ENCODE measurements at places on chromosomes 7 and 10.

- no peak for DNase-seq
Observed at GRCh38 chr7:12815426-12815825, 128.0 kb downstream of the ARL4A start.

DNA sequence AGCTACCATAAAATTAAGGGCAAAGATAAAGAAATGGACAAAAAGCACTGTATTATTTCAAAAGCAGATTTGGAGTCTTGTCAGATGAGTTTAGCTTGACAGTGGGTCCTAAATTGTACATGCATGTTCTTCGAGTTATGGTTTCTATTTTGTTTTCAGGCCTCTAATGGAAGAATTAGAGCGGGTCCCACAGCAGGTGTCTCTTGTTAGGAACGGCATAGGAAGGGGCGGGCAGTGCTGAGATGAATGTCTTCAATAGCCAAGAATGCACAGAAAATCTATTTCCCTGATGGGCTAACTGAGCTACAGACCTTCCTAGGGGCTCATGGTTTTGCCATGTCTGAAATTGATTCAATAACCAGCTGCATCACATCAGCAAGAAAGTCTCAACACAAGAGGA lies 304.4 kb downstream of the FRMD4A start:
- no peak for DNase-seq

DNA sequence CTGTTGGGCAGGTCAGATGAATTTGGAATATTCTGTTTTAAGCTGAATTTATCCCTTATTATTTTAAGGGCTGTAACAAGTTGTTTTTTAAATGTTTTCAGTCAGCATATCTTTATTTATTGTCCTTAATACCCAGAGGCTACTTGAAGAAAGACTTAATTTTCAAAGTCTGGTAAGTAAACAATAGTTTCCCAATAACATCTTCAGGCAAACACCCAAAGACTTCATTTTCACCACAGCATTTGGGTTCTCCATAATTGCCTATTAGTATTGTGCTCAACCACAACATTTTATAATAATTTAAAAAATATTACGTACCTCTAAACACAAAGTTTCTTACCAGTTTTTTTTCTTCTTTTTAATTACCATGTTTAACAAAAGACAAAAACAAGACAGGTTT lies 60.0 kb upstream of the MKLN1 start:
- no peak for DNase-seq

DNA sequence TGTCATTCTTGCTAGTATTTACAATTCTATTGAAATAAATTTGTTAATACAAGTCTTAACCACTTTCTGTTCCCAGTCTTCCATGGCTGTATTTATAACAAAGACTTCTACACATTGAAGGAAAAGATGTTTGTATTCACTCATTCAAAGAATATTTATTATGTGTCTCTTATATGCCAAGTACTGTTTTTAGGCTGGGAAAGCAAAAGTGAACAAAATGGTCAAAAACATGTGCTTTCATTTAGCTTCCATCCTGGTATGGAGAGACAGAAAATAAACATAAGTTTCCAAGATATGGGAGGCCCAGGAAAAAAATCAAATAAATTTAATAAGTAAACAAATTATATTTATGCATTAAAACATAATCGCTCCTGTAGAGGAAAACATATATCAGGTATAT lies 22.9 kb downstream of the CPED1 start:
- no peak for DNase-seq

GRCh38 chr10:114262496-114262895 lies 23.4 kb downstream of the VWA2 start:
- DNase-seq, result no peak

DNA sequence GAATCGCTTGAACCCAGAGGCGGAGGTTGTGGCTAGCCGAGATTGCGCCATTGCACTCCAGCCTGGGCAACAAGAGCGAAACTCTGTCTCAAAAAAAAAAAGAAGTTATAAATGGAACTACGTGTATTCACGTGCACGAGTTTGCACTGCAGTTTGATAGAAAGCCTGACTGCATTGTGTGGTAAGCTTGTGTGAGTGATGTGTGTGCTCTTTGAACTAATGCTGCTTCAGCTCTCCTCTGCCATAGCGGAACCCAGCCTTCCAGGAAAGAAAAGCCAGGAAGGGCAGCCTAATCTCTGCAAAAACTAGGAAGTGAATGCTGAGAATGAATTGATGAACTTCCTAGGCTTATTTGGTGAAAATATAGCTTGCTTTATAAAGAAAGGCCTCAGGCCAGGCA lies 15.6 kb upstream of the MKRN1 start:
- no peak for DNase-seq

DNA sequence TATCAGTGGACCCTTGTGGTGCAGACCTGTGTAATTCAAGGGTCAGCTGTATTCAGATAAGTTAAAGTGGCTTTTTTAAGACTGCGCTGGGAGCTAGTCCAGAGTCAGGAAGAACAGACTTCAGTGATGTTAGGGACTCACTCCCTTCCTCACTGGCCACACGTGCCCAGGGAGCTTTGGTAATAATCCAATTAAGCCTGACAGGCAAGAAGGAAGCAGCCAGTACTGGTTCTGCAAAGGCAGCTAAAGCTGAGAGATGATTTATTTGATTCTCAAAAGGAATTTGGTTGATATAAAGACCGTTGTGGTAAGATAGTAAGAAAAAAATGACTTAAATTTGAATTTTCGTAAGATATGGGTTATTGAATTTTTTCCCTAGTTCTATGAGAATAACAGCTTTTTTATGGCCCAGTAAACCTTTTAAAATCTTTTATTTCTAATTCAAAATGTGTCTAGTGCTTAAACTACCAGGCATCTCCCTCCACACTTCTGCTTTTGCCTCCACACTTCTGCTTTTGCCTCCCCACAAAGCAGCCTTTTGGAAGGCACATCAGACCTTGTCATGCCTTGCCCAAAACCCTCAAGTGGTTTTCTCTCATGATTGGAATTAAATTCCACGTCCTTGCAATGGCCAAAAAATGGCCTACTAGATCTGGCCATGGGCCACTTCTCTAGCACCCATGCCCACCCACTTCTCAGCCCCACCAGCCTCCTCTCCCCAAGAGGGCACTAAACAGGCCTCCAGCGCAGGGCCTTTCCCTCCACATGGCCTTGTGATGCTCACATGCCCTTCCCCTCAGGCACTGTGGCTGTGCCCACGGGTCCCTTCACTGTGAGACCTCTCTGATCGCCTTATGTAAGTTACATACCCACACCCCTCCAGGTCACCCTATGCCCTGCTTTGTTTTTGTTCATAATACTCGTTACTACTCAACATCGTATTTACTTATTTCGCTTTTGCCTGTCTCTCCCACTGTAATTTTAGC lies 92.5 kb downstream of the POU6F2 start:
- no peak for DNase-seq

DNA sequence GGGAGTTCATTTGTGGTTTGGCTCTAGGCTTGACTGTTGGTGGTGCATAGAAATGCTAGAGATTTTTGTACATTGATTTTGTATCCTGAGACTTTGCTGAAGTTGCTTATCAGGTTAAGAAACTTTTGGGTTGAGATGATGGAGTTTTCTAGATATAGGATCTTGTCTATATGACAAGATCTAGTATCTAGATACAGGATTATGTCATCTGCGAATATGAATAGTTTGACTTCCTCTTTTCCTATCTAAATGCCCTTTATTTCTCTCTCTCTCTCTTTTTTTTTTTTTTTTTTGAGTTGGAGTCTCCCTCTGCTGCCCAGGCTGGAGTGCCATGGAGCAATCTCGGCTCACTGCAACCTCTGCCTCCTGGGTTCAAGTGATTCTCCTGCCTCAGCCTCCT lies 62.9 kb downstream of the MGAM2 start:
- DNase-seq, result no peak

GRCh38 chr7:55549457-55549856 lies 22.8 kb downstream of the VOPP1 start:
- no peak for DNase-seq

- DNase-seq, result no peak
Observed at GRCh38 chr10:119251315-119251708, 43.9 kb downstream of the GRK5 start.

- DNase-seq, result no peak
Observed at GRCh38 chr10:15253951-15254807, 85.7 kb upstream of the NMT2 start.

- DNase-seq, result no peak
Observed at GRCh38 chr7:44567884-44568283, 5.8 kb downstream of the DDX56 start.

DNA sequence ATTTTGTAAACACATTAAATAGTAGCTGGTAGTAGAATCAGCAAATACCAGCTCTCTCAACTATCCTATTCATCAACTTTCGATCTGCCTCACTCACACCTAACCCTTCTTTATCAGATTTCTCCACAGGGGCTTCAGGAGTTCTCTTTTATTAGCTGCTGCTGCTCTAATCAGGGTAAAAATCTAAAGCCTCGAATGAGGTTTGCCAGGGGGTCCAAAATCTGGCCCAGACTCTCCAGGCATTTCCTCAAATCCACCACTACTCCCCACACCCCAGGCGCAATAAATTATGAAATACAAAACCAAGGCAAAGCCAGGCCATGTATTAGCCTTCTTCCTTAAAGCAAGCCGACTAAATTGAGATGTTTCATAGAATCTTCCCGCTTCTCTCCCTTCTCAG lies 2.3 kb downstream of the RNF216 start:
- DNase-seq, result no peak

GRCh38 chr10:122051609-122052385 lies 62.8 kb downstream of the TACC2 start:
- DNase-seq, result peak; percentile 52

- no peak for DNase-seq
Observed at GRCh38 chr10:132638130-132638515, 100.5 kb downstream of the INPP5A start.

DNA sequence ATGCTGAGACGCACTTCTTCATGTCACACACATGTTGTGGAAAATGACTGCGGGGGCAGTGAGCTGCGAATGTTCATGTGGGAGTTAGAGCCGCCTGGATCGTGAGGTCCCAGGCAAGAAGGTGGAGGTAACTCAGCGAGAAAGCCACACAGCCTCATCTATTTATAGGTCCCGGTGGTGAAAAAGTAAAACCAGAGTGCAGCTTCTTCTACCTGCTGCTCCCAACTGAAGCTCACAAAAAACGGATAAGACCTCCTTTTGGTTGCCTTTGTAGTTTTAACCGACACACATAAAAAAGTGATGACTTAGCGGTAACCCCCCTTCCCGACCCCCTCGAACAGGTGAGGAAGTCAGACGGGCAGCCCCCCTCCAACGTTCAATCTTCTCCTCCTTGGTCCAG lies 276.9 kb downstream of the GATA3 start:
- no peak for DNase-seq

- DNase-seq, result no peak
Observed at GRCh38 chr7:158255156-158255555, 332.5 kb downstream of the PTPRN2 start.

- DNase-seq, result no peak
Observed at GRCh38 chr10:49150426-49150825, 16.6 kb upstream of the FAM170B start.

DNA sequence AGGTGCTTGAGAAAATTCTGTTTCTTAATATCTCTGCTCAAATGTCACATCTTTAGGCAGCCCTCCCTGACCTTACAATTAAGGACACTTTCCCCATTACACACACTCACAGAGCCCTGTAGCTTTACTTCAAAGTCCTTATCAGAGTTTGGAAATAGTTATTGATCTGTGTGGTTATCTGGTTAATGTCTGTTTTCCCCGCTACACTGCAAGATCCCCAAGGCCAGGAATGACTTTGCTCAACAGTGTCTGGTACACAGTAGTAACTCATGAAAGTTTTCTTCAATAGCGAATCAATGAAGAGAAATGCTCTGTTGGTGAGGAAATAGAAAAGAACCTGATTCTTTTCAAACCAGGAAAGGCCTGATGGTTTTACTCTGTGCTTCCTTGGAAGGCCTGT lies 554.4 kb downstream of the REEP3 start:
- DNase-seq, result no peak

- DNase-seq, result no peak
Observed at GRCh38 chr10:129778571-129778970, 185.5 kb downstream of the EBF3 start.

- DNase-seq, result no peak
Observed at GRCh38 chr7:46568420-46569132, 647.5 kb upstream of the IGFBP3 start.

GRCh38 chr10:28711776-28712175 lies 34.5 kb downstream of the BAMBI start:
- no peak for DNase-seq

DNA sequence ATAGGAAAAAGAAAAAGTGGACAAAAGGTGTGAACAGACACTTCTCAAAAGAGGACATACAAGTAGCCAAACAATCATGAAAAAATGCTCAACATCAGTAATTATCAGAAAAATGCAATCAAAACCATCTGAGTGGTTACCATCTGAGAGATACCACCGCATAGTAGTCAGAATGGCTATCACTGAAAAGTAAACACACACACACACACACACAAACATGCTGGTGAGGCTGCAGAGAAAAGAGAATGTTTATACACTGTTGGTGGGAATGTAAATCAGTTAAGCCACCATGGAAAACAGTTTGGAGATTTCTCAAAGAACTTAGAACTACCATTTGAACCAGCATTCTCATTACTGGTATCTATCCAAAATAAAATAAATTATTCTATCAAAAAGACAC lies 145.7 kb downstream of the CYP26A1 start:
- no peak for DNase-seq

DNA sequence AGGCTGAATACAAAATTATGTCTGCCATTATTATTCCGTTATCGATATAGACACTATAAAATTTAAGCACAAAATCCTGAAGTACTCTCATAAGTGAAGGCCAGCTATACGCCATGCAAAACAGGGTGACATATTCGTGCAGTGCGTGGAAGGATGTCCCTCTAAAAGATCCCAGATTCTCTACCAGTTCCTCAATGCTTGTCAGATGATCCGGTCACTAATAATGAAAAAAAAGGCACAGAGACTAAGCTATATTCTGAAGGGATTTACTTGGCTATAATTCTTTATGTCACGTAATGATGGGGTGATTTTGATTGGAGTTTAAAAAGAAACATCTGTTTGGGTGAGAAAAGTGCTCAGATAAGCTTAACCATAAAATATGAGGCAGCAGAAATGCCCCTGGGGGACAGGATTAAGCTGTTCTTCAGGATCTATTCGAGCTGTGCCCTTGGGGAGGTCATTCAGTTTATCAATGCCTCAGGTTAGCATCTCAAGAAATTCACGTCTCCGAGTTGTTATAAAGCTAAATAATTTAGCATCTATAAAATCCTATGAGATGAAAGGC lies 229.7 kb upstream of the PITRM1 start:
- DNase-seq, result no peak

- DNase-seq, result no peak
Observed at GRCh38 chr7:16753102-16753931, at the start of gene TSPAN13. TSPAN13 (plus strand) TSS chr7:16753755; CDS start chr7:16753968, 213 bp downstream.

DNA sequence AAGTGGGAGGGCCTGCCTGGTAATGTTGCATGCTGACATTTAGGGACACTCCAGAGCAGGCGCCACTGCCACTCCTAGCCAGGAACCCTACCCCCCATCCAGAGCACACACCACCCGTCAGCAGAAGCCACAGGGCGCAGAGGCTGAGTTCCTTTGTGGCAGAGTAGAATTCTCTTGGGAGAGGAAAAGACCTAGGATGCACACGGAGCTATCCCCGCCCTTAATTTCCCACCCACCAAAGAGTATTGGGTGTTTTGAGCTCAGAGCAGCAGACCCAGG lies 702 bp upstream of the INSYN2A start:
- DNase-seq, result no peak
